ENCODE measurements at places on chromosomes 12 and 14. TPM values are rescaled to one million over a fixed set of nuclear protein-coding genes. Genes with fewer than 3 reads are reported as not detected.

AQP5 gene
- total RNA-seq: 0.43 TPM

KLHL33 gene
- total RNA-seq: not detected

SRRM4 gene
- not detected for total RNA-seq

CLEC6A gene
- total RNA-seq: not detected

CIROP gene
- not detected for total RNA-seq

PTPN6 gene
- 17.4 TPM for total RNA-seq

BTG1 gene
- total RNA-seq: 16.4 TPM
